ENCODE measurements at places on chromosomes 7 and 10.

DNA sequence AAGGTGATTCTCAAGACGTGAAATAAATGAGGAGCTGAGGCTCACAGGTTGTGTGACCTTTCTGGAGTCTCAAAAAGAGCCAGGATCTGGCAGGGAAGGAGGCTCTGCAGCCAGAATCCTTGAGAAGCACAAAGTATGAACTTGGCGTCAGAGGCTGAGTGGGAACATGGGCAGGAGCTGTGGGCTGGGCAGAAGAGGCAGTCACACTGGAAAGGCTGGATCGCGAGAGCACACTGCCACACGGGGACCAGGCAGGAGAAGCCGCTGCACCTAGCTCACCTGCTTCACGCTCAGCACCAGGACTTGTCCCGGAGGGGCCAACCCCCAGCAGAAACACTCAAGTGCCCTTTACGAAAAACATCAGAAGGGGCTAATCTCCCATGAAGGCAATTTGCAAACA lies 535.0 kb downstream of the TNS3 start:
- no peak for DNase-seq

DNA sequence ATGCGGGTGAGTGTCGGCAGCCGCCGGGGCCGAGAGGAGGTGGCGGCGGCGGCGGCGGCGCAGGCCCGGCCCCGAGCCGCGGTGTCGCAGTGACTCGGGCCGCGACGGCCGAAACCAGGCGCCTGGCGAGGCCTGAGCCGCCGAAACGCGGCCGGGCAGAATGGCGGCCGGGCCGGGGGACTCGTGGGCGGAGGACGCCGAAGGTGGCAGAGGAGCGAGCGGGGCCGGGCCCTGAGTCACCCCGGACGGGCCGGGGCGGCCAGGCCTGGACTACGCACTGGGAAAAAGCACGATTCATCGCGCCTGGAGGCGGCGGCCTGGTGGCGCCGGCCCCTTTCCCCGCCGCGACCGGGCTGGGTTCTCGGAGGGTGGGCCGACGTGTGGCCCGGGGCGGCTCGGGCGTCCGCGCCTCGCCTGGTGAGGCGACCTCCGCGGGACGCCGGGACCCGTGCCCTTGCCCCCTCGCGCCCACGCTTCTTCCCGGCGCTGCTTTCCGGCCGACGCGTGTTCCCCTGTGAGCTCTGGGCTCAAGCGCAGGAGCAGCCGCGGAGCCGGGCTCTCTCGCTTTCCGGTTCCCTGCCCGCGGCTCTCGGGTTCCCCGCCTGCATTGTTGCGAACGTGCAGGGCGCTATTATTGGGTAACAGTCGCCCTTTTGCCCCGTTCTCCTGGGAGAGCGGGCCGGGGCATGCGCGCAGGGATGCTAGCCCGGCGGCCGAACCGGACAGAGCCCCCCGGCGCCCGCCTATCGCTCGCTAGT lies 500 bp downstream of the CUL1 start:
- DNase-seq: peak; percentile 66

DNA sequence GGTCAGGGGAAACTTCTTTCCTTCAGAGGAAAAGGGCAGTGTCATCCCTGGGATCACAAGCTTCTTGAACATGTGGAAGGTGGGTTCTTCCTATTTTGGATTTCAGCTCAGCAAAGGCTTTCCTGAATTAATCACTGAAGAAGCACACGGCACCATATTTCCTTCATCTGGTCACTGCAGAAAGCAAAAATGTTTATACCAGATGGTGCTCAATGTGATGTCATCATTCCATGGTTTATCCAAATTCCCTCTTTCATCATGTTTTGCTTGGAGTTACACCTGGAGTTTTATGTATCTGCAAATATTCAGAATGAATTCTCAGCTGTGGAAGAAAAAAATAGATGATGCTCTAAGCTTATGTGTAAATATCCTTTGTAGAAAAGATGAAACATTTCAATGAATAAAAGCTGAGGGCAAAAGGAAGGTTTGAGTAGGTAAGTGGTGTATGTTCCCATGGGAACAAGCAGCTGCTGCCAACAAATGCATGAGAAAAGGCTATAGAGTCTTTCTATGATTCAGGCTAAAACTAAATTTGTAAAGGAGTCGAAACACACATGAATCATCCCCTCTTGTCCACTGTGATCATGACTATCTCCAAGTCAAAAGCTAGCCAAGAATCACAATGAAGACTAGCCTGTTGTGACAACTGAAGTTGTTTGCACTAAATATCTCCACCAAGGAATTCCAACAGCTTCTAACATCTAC lies 26.9 kb upstream of the BPGM start:
- DNase-seq: no peak

DNA sequence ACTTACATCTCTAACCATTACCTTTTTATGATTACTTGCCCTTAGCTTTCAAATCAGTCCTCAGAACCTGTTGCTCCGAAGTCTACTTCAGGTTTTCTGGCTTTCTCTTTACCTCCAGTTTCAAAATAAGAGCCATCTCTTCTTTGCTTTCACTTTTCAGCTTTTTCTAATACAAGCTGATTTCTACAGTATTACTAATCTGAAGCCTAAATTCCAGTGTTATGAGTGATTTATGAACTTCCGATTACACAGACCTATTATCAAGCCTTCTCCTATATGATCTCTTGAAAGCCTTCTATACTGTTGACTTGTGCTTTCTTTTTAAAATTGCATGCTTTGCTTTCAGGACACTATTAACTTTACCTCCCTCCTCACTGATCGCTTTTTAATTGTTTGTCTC lies 1307.8 kb upstream of the CELF2 start:
- no peak for DNase-seq
